ENCODE measurements at places on chromosomes 2 and 18.

DNA sequence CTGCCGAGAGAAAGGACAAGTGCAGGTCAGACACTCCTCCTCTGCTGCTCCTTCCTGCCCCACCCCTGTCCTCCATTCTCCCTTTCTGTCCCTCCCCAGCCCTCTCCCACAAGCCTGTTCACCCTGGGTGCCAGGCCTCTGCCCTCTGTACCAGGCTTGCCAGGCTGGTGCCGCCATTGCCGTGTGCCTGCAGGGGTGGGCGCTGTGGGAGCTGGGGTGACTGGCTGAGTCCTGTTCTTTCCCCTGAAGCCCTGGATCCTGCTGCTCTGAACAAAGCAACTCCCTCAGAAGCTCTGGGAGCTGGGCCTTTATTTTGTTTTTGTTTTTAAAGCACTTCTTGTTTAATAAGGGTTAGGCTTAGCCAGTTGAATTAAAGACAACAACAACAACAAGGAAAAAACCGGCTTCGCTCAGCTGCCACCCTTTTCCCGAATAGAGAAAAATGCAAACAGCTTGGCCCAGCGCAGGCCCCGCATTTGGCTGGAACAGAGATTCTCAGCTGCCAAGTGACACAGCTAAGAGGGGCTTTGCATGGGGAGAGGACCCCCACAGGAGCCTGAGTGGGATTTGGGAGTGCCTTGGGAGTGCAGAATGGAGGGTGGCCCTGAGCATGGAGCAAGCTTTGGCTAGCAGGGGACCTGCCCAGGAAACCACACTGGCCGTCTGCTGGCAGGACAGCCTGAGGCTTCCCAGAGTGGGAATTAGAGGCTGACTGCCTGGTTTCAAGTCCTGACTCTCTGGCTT is 9.1 kb downstream of the PCARE start:
- no peak for DNase-seq

GRCh38 chr2:206435742-206436141 is 7.6 kb upstream of the ADAM23 start:
- DNase-seq, result no peak

DNA sequence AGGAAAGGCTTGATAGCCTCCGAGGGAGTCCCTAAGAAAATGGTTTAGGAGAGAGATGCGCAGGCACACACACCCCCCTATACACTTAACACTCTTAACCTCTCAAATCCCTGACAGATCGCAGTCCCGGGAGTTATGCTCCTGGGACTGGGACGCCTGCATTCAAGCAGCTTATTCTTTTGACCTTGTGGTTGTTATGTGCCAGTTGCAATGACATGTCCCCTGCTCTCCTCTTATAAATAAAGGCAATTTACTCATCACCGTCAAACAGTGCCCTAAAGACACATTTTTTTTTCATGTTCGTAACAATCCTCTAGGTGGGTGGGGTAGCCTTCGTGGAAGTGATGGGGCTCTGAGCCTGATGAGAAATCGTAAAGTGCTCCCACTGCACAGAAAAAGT is 162.2 kb downstream of the LRRC30 start:
- no peak for DNase-seq

GRCh38 chr18:8424481-8424880 is 184.8 kb upstream of the RAB12 start:
- DNase-seq, result no peak

- no peak for DNase-seq
These were observed 6.9 kb upstream of the EHBP1 start for GRCh38 chr2:62698653-62699052.

DNA sequence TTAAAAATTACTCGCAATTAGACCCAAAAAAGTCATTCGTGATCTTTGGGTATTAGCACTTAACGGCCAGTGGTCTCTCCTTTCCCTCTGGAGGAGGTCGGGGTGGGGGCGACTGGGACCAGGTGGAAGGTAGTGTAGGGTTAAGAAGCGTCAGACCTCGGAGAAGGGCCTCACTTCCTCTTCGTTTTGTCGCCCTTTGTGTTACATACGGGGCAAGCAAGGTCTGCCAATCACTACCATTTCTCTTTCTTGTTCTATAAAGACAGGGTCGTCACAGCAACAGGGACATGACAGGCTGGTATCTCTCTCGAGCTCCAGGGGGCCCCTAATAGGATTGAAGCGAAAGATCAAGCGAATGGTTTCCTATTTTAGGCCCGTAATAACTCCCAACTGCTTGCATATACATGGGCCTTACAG is 136.6 kb downstream of the INSIG2 start:
- DNase-seq, result no peak

DNA sequence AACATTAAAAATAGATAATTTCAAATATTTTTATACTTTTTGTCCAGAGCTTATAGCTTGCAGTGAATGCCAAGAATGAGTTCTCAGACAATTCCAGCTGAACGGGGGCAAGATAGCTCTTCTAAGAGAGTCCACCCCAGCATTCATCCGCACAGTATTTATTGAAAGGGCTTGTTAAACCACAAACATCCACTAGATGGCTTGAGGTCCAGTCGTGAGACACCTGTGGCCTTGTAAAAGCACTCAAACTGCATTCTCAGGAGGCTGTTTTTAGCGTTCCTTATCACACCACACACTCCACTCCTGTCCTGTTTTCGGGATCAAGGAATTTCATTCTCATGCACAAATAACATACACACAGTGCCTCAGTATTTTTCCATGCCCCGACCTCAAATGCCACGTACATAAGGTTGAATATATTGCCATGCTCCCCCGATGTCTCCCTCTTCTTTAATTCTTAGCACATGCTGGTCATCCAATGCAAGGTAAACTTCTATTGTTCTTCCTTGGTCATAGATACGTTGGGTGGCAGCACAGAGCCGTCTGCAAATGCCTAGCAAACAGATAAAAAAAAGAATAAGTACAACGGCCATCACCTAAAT is 47.4 kb downstream of the DNAJC10 start:
- DNase-seq, result peak; percentile 50

DNA sequence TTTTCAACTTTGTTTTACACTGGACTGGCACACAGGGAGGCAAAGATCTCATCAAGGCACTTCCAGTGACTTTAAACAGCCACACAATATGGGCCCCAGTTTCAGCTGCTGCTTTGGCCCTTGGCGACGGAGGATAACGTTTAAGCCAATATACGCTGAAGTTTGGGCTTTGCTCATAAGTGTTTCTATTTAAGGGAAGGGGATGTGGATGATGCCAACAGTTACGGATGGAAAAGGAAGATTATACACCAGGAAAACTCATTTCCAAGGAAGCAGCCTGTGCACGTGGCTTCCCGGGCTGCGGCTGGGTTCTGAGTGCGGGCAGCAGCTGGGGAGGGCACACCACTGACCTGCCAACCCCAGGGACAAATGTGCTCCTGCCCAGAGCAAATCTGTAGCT is 151.1 kb downstream of the SH3BP4 start:
- no peak for DNase-seq

DNA sequence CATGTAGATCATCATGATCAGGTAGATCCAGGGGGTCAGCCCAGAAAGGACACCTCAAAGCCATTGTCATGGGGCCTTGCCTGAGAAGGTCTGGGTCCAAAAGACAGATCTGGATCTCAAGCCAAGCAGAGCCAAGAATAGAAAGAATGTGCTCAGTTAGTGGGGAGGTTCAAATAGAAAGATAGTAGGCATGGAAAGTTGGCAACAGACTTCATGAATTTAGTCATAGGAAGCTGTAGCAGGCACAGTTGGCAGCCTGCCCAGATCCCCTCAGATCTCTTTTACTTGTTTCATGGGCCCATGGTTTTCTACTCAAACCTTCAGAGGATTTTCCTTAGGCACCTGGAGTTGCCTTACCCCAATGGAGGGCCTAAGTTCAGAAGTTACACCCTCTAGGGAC is 767.0 kb downstream of the SLC4A3 start:
- DNase-seq, result peak; percentile 57

DNA sequence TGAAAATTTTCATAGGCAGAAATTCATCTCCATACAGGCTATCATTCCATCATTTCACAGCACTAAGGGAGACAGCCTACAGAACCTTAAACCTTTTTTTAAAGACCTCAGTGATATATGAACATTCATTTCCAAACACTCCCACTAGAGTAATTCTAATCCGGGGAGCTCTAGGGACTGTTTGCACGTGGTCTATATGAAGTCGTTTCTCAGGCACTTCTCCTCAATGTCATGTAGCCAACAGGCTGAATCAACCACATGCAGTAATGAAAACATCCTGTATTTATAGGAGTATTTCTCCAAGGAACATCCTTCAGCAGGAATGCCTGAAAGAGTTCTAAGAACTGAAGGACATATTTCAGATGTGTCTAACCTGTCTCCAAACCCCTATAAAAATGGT is 97.3 kb upstream of the CREB1 start:
- peak; percentile 20 for DNase-seq

DNA sequence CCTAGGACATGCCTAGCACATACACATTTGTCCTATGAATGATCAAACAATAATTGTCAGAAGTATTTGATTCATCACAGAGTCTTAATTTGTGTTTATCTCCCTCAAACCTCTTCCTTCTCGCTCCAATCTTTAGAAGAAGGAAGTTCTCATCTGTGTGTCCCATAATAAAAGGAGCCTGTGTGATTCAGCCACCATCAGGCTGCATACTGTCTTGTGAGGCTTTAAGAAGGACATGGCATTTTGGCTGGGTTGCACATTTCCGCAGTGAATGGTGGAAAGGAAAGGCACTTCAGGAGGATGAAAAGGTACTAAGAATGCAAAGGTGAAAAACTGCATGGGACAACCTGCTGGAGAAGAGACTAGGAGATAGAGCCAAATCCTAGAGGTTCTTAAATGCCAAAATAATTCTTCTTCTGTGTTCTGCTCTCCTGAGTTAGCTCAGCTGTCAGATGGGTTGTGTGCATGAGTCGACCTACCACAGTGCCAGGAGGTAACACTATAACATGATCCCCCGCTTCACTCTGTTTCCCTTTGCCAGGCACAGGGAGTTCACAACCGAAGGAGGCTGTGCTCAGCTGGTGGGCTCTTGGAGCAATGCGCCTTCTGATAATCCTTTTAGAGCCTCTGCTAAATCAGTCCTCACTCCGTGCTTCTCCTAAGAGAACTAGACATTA is 120.1 kb downstream of the IRS1 start:
- DNase-seq, result no peak

DNA sequence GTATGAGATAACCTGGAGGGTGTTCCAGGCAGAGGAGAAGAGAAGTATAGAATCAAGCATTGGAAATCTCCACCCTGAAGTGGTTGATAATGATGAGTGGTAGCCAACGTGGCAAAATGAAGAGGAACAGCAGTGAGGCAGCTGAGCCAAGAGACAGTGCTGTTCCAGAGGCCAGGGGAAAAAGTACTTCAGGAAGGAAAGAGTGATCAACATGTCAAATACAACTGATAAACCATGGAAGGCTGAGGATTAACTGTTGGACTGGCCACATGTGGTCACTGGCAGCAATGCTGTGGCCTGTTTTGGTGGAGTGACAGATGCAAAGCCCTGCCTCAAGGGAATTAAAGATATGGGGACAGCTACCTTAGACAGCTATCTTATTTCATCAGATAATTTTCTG is 51.9 kb upstream of the RMP24 start:
- DNase-seq, result no peak

- DNase-seq, result no peak
These were observed 329.8 kb upstream of the MYT1L start for GRCh38 chr2:2660789-2661355.

- DNase-seq, result no peak
These were observed 11.9 kb downstream of the TEX51 start for GRCh38 chr2:126910637-126911036.

DNA sequence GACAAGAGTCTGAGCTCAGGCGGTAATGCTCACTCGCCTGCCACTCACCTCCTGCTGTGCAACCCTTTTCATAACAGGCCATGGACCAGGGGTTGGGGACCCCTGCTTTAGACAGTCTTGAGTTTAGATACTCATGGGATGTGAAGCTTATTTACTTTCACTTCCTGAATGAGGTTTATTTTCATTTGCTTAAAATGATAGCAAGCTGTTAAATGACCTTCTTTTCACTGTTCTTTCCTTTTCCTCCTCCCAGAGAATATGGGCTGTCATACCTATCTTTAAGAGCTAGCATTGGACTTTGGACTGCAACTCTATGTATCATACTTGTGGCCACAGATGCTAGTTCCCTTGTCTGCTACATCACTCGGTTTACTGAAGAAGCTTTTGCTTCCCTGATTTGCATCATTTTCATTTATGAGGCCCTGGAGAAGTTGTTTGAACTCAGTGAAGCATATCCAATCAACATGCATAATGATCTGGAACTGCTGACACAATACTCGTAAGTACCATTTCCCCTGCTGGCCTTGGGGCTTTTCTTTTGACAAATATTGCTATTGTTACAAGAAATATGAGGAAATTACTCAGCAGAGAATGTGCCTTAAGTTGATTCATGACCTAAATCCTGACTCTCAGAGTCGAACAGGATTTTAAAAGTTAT is 168.5 kb downstream of the DPP4 start:
- DNase-seq, result peak; percentile 93

- DNase-seq, result no peak
These were observed 69.7 kb downstream of the FEZ2 start for GRCh38 chr2:36528274-36528673.

GRCh38 chr2:27993402-27993787 is 102.9 kb downstream of the BABAM2 start:
- DNase-seq, result no peak

DNA sequence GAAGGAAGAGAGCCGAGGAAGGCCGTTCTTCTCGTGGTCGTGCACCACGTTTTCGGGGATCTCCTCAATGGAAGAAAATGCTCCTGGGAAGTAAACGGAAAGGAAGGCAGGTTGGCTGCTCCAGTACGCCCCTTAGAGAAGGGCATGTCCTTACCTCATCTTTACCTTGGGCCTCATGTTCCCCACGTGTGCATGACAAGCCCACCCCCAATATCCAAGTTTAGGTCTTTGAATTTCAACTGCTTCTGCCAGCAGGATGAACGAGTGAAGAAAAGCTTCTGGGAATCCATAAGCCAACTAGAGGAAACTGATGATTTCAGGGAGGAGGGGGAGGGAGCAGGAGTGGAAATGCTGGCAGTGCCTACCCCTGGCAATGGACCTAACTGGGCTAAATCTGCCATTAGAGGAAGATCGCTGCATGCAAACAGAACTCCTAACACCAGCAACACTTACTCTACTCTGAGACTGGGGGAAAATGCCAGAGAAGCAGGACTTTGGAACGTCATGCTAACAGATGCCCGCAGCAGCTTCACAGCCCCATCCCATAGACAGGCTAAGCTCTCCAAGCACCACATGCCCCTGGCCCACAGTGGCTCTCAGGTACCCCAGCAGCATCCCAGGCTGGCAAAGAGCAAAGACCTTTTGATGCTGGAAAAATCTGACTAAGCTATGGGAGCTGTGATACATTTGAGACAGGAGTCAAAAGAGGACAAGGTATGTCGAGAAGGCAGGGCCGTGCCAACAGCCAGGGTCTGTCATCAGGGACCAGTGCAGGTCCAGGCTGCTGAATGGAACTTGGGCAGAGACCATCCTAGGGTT is 21.7 kb downstream of the CHST10 start:
- DNase-seq, result no peak

DNA sequence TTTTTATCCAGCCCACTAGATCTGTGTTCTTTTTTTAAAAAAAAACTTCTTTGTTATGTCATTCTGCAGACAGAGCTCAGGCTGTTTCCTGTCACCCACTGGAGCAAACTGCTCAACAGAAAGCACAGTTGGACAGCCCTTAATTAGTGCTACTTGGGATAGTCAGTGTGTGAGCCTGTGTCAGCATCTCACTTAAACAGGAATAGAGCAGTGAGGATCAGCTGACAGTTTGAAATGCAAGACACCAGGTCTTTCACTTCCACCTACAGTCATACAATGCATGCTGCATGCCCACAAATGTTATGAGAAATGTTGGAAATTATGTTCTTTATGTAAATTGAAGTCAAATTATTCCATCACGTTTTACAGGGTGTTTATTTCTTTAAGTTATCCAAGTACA is 174.9 kb downstream of the NR4A2 start:
- DNase-seq, result no peak
